ENCODE measurements at places on chromosomes 4 and X. TPM values are rescaled to one million over a fixed set of nuclear protein-coding genes. Genes with fewer than 3 reads are reported as not detected.

The GPR119 gene
- not detected for total RNA-seq

DNA sequence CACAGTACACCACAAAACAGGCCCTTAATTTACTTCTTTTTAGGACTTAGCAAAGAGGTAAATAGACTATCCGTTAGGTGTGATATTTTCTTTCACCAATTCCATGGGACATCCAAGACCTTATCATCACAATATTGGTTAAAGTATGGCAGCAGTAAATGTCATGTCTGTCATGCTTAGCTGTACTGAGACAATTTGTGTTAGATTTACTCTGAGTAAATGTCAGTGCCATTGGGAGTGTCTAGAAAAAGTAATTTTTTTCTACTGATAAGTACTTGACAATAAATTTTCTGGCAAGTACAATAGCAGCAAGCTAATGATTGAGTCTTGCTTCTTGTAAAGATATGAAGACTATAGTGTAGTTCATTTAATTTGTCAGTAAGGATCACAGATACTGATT is 756.1 kb downstream of the FAM133A start:
- H3K36me3 ChIP-seq: no peaks in the 10 kb centered on the region
- H3K4me1 ChIP-seq: no peaks in the 10 kb centered on the region
- H3K27ac ChIP-seq: no peak overlapping the region
- no peak for DNase-seq
- no peaks in the 10 kb centered on the region for H3K27me3 ChIP-seq

DNA sequence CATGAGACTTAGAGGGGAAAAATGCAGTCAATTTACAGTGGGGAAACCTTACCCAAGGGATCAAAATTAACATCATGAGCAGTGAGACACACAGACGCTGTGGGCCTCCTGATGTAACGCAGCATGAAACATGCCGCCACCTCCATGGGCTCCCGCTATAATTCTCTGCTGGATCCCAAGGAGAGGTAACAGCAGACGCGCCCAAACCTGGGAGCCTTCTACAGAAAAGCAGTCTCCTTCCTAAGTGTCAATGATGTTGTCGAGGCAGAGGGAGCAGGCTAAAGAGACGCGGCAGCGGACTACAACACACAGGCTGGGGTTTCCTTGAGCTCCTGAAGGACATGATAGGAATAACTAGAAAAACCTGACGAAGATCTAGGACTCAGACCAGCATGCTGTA is 142.3 kb downstream of the AFAP1 start:
- H3K4me1 ChIP-seq: no peaks in the 10 kb centered on the region
- H3K27me3 ChIP-seq: no peaks in the 10 kb centered on the region
- no peak overlapping the region for H3K4me3 ChIP-seq
- H3K27ac ChIP-seq: no peak overlapping the region
- DNase-seq: no peak

DNA sequence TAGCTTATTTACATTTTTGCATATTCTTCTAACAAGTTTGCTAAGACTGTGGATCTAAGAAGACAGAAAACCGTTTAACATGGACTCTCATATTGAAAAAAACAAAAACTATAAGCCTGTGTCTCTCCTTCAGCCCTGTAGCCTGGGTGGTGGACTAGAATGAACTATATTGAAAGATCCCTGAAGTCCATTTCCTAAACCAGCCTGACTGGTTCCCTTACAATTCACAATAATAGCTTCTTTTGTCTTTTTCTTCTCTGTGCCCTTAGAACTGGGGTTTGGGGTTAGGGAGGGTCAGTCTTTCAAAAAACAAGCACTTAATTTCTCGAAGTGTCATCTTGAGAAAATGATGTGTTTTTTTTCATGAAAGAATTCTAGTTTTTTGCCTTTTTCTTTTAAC is 59.0 kb downstream of the GSTCD start:
- H3K27me3 ChIP-seq: no peaks in the 10 kb centered on the region
- H3K4me3 ChIP-seq: no peak overlapping the region
- no peak for DNase-seq
- no peaks in the 10 kb centered on the region for H3K4me1 ChIP-seq
- no peaks in the 10 kb centered on the region for H3K36me3 ChIP-seq

DNA sequence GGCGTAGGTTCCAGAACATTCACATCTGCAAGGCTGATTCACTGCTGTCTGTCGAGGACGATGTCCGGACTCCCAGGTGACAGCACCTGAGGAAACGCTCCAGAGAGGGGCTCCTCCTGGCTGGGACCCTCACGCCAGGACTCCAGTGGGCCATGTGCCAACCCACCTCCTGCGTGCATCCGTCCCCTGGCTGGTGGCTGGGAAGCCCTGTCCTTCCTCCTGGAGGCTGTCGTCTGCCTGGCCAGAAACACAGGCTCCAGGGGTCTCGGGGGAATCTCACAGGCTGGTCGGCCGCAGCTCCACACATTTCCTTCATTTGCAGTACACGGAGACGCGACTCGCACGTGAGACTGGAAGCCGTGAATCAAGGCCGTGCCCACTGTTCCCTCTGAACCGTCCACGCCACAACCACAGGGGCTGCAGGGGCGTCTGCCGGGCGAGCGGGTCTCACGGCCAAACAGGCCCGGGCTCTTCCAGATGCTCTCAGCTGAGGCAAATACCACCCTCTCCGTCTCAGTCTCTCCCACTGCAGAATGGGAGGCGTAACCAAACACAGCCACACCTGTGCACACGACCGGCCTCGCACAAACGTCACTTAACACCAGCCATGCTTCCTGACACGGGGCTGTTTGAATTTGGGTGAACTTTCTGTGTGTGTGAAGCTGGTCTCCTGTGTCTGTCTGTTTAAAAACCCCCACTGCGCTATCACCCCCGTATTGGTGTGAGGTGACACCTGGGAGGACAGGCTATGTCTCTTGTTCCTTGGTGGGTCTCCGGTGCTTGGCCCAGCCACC is 38.7 kb upstream of the MXD4 start:
- DNase-seq: no peak
- H3K27me3 ChIP-seq: peaks cover 3% of the 10 kb centered on the region
- no peaks in the 10 kb centered on the region for H3K36me3 ChIP-seq
